ENCODE measurements at places on chromosomes 1 and 21. TPM values are rescaled to one million over a fixed set of nuclear protein-coding genes. Genes with fewer than 3 reads are reported as not detected.

DNA sequence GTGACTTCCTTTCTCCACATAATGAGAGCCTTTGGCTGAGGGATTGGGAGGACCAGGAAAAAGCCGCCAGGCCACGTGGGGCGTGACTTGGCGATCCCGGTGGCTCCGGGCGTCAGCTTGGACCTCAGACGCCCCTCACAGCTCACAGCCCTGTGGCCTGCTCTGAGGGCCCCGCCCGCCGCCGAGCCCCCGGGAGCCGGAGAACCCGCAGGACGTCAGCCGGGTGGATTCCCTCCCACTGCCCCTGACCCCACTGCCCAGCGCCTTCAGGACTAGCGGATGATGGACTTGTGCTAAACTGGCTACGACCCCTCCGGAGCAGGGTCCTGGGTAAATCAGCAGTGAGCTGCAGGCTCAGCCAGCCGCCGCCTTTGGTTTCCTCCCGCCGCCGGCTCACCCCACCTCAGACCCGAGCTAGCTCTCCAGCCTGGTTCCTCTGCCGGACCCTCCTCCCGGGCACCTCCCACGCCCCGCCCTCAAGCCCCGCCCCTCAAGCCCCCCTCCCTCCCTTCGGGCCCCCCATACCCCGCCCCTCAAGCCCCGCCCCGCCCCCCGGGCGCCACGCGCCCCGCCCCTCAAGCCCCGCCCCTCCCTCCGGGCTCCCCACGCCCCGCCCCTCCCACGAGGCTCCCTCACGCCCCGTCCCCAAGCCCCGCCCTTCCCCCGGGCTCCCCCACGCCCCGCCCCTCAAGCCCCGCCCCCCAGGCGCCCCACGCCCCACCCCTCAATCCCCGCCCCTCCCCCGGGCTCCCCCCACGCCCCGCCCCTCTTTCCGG lies 10.0 kb upstream of the FAAP20 start:
- DNase-seq = peak; percentile 85

The IKBKE gene
- total RNA-seq = 3.1 TPM

DNA sequence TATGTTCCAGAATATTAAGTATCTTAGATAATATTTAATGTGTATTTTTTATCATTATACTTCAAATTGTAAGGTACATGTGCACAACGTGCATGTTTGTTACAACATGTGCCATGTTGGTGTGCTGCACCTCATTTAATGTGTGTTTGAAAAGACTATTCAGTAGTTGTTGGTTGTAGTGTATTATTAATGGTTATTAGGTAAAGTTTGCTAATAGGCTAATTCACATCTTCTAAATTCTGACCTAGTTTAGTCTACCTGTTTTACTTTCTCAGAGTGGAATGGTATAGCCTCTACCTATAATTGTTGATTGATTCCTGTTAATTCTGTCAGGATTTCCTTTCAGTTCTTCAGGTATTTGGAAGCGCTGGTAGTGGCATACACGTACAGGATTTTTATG lies 153.0 kb downstream of the NCAM2 start:
- no peak for DNase-seq

DNA sequence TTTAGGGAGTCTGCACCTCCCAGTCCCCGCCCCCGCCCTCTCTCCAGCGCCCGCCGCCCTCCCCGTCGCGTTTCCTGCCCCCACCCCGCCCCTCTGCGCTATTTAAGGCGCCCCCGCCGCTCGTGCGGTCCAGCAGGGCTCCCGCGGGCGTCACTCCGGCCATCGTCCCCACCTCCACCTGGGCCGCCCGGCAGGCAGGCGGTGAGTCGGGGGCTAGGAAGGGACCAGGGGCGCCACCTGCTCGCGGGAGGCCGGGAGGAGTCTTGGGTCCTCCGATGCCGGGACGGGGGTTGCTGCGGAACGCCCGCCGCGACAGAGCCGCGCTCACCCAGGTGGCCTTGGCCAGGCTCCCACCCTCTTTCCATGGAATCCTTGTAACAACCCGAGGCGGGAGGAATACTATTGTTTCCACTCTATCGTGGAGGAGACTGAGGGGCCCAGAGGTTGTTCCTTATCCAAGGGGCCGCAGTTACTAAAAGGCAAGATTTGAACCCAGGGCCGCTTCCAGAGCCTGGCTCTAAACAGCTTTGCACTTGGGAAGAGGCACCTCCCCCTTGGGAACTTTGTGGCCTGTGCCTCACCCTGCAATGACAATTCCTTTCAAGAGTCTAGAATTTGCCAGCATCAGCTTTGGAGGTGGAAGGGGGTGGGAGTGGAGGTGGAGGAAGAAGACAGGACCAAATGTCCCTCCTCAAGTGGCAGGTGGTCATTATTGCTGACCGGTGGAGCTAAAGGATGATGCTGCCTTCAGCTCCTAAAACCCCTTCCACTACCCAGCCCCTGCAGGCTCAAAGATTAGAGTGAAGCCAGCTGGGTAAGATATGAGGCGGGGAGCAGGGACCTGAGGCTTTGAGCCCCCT lies at the start of gene GJA4:
GJA4 (plus strand) TSS at position 132 of the 860 bp plus-strand sequence. CDS start 1,215 bp downstream, outside the sequence.
- DNase-seq = no peak

- DNase-seq = no peak
Observed at GRCh38 chr1:220631238-220631815, 58.8 kb upstream of the C1orf115 start.

The CSF3R gene
- total RNA-seq = not detected

The BPNT1 gene
- 48.3 TPM for total RNA-seq

GRCh38 chr21:36732217-36732616 lies 33.3 kb downstream of the SIM2 start:
- no peak for DNase-seq

The TPTE gene
- 0.28 TPM for total RNA-seq
